NCI-H2081 treated with DMSO at 0.1 percent for 48 hours (cell line): ENCODE measurements at places on chromosomes 7 and 10.

DNA sequence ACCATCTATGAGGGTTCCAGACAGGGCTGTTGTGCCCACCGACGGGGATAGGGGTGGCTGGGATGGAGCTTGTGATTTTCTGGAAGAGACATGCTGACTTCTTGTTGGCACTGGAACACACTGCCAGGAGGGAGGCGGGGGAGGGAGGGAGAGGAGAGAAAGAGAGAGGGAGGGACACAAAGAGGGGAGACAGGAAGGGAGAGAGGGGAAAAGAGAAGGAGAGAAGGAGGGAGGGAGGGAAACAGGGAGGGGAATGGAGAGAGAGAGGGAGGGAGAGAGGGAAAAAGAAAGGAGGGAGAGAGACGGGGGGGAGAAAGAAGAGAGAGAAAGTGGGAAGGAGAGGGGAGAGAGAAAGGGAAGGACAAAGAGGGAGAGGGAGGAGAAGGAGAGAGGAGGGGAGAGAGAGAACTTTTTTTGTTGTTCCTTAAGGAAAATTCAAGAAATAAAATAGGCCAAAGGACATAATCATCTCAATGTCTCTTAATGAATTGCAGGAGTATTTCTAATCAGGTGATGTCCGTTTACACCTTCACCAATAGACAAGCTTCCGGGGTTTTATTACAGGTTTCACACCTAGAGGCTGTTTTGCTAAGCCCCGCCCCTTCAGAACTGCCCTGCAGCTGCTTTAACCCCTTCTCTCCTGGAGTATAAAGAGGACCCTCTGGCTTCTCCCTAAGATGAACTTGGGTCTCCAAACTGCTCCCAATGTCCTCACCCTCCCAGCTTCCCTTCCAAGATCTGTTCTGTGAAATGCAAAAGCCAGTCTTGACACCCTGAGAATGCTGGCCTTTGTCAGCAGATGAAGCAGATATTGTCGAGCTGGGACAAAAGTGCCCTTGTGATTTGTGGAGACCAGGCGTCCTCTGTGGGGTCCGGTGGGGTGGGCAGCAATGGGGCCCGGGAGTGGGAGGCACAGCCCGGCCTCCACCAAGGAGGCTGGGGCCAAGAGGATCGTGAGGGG is 82.0 kb upstream of the GTF2IRD1 start:
- peak; percentile 27 for DNase-seq

GRCh38 chr10:30834153-30834552 is 197.5 kb downstream of the ZNF438 start:
- DNase-seq: no peak

DNA sequence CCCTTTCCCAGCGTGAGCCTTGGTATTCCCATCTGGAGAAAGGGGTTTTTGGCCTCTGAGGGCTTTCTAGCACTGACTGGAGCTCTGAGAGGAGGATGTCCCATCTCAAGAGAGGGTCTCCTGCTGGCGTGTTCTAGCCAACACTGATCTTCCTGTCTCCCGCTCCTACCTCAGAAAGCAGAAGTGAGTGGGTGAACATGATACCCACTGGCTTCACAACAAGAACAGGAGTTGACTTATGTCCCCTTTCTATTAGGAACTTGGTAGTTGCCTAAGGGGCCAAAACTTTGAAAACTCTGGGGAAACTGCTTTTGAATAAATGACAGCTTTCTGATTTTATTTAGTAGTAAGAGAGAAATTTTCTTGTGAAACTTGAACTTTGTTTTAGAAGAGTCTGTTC is 113.1 kb upstream of the ADCY1 start:
- no peak for DNase-seq

DNA sequence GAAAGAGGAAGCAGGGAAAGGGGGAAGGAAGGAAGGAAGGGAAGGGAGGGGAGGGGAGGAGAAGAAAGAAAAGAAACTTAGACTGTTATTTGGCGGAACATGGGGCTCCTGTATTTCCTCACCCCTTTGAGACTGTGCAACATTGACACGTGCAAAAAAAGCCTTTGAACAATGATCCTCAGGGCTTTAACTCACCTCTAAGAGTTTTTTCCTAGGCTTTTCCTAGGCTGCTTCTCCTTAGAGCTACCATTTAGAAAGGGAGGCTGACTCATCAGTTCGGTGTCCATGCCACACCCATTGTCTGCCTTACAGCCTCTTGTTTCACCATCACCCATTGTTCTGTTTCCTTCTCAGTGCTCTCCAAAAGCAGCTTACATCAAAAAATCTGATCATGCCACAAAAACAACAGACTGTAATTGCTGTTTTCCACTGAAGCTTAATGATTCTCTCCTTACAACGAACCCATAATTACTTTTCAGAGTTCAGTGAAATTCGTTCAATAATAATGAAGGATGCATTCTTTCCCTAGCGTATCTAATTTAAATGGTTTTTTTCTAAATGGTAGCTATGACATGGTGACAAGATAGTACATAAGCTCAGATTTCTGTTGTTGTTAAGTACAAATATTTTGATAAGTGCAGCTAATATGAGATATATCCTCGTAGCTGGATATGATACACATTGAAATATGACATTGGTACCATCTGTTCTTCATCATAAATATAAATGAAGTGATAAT is 90.8 kb downstream of the PRLHR start:
- no peak for DNase-seq

DNA sequence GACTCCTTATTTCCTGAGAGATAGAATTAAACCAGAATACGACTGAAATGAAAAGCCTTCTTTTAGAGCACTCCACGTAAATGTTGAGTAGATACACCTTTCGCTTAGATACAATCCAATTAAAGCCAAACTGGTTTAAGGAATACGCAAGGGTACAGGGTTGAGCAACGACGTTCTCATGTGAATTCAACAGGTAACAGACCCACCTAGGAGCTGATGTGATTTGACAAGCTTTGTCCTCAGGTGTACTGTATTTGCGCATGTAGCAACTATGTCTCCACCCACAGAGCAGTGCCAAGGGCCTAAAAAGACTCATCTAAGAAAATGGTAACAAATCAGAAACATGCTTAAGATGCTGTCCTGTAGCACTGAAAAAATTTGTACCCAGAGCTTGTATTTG is 139.6 kb downstream of the GATA3 start:
- DNase-seq: no peak

DNA sequence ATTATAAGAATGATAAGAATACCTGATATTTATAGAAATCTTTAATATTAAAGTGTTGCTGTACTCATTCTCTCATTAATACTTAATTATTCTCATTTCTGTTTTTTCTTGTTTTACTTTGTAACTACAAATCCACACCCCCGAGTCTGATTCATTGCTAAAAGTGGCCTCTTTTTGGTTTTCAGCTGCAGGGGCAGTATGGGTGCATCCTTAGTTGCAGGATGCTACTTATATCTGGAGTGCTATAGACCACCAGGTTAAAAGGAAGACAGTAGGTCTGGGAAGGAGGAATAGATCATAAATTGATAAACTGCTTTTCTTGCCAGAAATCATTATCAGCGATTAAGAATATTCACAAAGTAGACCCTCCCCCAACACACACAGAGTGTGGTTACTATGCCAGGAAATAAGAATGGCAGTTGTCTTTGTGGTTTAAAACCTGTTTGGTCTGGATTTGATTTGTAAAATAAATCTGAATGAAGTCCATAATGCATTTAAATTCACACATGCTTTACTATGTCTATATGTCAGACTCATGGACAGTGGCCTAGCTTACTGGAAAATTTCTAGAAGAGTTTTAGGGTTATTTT is 96.5 kb downstream of the NRF1 start:
- DNase-seq: no peak

DNA sequence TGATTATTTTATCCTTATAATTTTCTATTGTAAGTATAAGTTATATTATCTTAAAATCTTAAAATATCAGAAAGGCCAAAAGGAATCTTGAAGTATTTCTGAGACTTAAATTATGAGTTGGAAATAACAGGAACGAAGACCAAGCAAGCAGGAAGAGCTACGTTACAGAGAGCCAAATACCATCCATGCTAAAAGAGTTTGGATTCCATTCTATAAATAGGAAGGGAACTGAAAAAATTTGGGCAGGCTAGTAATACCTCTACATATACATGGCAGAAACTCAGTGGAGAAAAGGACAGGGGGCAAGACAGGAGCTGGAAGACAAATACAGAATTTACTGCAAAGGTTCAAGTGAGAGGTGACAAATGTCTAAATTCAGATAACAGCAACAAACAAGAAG is 16.7 kb downstream of the ITGB1 start:
- DNase-seq: no peak

DNA sequence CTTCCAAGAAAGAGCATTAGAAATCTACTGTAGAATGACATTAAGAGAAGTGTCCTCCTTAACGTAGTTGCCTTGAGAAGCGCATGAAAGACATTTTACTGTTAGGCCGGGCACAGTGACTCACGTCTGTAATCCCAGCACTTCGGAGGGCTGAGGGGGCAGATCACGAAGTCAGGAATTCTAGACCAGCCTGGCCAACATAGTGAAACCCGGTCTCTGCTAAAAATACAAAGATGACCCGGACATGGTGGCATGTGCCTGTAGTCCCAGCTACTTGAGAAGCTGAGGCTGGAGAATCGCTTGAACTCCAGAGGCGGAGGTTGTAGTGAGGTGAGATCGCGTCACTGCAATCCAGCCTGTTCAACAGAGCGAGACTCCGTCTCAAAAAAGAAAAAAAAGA is 28.9 kb downstream of the TARP start:
- no peak for DNase-seq

DNA sequence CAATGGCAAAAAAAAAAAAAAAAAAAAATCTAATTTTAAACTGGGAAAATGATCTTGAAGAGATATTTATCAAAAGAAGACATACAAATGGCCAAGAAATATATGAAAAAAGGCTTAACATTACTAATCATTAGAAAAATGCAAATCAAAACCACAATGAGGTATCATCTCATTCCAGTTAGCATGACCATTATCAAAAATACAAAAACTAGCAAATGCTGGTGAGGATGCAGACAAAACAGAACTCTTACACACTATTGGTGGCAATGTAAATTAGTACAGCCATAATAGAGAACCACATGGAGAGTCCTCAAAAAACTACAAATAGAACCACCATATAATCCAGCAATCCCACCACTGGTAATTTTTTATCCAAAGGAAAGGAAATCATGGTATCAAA is 489.6 kb downstream of the TNS3 start:
- DNase-seq: no peak

DNA sequence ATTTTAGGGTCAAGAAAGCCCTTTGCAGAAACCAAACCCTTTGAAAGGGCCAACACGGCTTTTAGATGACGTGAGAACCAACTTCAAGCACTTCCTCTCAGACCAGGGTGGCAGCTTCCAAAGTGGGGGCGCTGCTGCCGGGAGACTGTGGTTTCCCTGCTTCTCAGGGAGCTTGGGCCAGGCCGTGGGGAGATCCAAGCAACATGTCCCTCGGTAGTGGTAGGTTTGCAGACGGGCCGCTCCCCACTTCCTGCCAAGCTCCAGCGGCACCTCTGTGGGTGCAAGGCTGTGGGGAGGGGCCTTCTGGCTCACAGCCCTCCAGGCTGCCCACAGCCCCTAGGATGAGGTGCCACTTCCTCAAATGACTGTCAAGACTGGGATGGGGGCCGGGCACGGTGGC is 132.4 kb downstream of the FAM53B start:
- DNase-seq: no peak

- peak; percentile 2 for DNase-seq
Measured at GRCh38 chr10:124403548-124403947, 15.2 kb downstream of the OAT start.

GRCh38 chr10:84155521-84155920 is 16.2 kb downstream of the GHITM start:
- no peak for DNase-seq

DNA sequence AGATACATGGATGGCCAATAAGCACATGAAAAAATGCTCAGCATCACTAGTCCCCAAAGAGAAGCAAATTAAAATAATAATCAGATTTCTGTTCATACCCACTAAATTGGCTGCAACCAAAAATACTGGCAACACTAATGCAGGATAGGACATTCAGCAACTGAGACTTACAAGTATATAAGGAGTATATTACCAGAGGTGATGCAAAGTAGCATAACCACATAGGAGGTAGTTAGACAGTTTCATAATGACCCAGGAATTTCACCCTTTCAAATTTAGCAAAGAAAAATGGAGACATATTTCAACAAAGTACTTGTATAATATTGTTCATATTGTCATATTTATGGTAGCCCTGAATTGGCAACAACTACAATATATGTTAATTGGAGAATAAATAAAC is 727.8 kb downstream of the GRID1 start:
- no peak for DNase-seq

DNA sequence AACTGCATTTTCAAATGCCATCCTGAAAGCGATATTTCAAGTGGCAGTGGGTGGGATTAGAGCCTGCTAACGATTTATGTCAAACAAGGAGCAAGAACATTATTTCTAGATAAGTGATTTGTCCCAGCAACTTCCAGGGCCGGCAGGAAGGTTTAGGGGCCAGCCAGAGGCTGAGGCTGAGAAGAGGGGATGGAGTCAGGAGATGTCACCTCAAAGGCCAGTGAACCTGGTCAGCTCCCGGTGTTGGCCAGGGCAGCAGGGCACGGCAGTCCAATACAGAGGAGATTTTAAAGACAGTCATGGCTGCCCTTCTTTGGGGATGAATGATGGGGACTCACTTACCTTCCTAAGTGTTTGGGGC is 105.7 kb upstream of the PPIF start:
- no peak for DNase-seq

DNA sequence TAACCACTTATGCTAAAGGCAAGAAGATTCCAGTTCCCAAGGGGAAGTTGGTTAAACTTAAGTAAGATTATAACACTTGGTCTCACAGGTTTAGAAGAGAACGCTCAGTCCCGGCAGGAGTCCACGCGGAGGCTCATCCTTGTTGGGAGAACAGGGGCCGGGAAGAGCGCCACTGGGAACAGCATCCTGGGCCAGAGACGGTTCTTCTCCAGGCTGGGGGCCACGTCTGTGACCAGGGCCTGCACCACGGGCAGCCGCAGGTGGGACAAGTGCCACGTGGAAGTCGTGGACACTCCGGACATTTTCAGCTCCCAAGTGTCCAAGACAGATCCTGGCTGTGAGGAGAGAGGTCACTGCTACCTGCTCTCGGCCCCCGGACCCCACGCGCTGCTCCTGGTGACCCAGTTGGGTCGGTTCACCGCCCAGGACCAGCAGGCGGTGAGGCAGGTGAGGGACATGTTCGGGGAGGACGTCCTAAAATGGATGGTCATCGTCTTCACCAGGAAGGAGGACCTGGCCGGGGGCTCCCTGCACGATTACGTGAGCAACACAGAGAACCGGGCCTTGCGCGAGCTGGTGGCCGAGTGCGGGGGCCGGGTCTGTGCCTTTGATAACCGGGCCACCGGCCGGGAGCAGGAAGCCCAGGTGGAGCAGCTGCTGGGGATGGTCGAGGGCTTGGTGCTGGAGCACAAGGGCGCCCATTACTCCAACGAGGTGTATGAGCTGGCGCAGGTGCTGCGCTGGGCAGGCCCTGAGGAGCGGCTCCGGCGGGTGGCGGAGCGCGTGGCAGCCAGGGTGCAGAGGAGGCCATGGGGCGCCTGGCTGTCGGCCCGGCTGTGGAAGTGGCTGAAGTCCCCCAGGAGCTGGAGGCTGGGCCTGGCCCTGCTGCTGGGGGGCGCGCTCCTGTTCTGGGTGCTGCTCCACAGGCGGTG is 3.8 kb downstream of the GIMAP1 start:
- no peak for DNase-seq

GRCh38 chr7:150755473-150756099 is 18.4 kb downstream of the GIMAP5 start:
- DNase-seq: no peak

GRCh38 chr7:4835398-4836205 is 26.2 kb downstream of the PAPOLB start:
- no peak for DNase-seq

- no peak for DNase-seq
Measured at GRCh38 chr10:42754155-42755027, 28.2 kb upstream of the BMS1 start.

GRCh38 chr10:58475322-58476277 is 37.1 kb upstream of the BICC1 start:
- DNase-seq: no peak

- no peak for DNase-seq
Measured at GRCh38 chr10:59682986-59683937, 26.4 kb downstream of the SLC16A9 start.
